Fibroblast of skin of back (primary cell): ENCODE measurements at places on chromosomes 5 and 9.
A peak's percentile ranks its signal among the peaks of the same experiment; 100 is the strongest.

DNA sequence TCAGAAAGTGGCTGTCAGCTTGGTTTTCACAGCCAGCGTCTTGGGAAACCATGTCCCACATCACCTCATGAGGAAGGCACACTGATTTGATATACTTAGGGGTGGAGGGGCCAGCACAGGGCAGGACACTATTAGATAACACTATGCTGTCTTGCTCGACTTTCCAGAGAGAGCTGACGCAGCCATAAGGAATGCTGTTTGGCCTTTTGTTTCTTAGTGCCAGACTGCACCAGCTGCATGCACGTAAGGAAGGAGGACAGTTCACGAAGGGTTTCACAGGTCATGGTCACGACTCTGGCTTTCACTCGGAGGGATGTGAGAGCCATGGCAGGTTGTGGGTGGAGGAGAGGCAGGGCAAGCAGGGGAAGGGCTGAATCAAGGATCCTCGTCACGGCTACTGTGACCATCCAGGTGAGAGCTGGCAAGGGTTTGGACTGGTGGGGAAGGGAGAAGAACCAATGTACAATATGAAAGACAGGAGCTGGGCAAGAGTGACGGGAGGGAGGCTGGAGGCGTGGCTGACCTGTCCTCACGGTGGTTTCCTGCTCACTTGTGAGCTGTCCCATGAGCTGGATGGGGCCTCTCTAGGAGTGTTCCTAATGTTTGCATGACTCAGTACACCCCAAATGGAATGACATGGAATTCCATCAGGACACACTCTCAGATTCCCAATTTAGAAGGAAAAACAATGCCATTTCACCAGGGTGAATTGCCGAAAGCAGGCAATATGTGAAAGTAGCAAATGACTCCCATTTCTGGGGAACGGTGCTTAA is 61.7 kb downstream of the OTULIN start:
- DNase-seq = peak; percentile 76

- peak; percentile 95 for DNase-seq
Observed at GRCh38 chr5:159451197-159452052, 121.1 kb upstream of the IL12B start.

DNA sequence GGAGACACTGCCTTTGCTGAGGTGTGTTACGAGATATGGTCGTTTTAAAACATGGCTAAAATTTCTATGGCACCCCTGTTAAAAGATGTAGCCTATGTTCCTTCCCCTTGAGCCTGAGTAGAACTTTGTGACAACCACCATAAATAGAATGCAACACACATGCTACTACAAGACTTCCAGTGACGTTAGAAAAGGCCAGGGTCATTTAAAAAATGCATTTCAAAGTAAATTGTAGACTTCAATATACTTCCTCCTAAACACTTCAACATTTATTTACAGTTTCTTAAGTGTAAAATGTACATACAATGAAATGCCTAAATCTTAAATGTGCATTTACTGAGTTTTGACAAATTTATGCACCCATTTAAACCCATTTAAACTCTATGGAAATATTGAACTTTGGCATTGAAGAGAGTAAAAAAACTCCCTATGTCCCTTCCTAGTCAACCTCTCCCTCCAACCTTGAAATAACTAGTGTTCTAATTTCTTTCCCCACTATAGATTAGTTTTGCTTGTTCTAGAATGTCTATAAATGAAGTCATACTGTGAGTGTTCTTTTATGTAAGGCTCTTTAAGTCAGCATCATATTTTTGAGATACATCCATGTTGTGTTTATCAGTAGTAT is 160.5 kb downstream of the SLC12A2 start:
- no peak for DNase-seq

DNA sequence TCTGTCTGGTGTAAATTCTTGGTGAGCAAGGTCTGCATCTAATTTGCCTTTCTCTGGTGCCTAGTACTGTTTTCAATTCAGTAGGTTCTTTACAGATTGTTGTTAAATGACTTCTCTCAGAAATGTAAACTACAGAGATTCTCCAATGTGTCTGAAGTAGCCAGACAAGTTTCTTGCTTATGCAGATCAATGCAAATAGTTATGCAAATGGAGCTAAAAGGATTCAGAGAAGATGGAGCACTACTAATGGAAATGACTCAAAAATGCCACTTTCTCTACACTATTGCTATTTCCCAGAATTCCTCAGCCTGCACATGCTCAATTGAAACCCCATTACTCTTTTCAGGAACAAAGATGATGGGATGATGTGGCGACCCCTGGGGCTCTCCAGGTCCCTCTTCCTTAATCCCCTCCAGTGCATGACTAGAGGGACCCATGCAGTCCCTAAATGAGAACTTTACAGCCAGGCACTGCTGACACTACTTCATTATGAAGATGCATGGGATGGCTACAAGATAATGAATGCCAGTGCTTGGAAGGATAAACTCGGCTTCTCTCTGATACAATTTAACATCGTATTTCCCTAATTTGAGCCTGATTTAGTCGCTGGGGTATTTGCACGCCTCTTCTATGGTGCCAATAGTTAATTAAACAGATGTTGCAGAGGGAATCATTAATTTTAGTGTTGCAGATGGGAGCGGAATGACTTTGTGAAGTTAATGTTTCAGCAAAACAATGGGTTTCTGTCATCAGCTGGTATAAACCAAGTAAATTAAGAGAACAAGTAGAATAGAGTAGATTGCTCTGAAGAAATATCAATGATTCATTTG is 753.2 kb downstream of the TLR4 start:
- no peak for DNase-seq

DNA sequence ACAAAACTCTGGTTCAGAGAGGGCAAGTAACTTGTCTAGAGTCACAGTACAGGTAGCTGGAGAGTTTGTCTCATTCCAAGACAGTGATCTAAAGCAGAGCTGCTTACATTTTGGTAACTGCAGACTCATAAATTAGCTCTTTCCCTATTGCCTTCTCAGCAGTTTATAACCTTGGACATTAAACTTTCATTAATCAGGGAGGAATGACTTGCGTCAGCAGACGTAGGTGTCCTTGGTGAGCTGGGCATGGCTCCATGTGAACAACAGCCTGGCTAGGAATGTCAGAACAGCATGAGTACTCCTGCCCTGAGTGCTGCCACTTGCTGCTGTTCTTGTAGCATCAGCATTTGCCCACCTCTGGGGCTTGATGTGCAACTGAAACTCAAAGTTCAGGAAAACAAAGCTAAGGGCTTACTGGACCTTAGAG is 2.2 kb upstream of the ALDOB start:
- DNase-seq = no peak

- no peak for DNase-seq
Observed at GRCh38 chr5:56984445-56984844, 32.5 kb upstream of the MIER3 start.

DNA sequence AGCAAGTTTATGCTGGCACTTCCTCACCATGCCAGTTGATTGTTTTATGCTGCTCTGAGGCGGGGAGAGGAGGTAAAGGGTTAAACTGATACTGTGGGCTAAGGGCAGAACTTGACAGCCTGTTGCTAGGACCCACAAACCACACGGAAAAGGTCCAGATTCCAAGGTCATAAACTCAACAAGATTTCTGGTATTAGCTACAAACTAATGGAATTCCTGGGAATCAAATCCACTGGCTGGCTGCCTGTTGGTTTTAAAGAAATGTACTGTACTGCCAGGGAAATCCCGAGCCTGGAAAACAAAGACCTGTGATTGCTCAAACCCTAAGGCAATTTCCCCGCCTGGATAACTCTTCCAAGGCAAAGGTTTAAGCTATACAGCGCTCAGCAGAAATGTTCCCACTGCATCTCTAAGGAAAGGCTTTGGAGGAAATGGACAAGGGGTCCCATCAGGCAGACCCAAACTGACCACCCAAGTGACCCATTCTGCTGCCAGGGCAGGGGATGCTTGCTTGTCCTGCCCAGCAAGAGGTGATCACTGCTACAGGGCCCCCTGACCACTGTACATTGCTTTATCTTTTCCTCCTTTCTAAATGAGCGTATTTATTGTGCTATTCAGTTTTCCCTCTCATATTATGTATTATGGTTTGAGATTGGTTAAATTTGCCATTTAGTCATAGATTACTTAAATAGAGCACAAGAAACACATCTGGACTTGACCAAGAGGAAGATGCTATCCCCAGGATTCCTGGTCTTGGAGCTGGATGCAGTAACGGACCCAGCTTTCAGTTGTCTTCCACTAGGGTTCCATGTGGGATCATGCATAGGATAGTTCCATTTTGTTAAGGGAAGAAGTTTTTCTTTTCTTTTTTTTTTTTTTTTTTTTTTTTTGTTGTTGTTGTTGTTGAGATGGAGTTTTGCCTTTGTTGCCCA is 124.3 kb downstream of the SUSD1 start:
- peak; percentile 94 for DNase-seq

GRCh38 chr9:126366366-126367011 is 39.9 kb downstream of the MVB12B start:
- no peak for DNase-seq
